Motor neuron (in vitro differentiated cells): ENCODE measurements at places on chromosomes 1 and 21.

- no peak for ATAC-seq
These were observed 208.3 kb downstream of the ZC3H11B start for GRCh38 chr1:219404629-219405028.

- no peak for ATAC-seq
These were observed 290.5 kb downstream of the VAV3 start for GRCh38 chr1:107674486-107674885.

GRCh38 chr1:16321176-16321867 is 31.0 kb downstream of the FBXO42 start:
- no peak for ATAC-seq

DNA sequence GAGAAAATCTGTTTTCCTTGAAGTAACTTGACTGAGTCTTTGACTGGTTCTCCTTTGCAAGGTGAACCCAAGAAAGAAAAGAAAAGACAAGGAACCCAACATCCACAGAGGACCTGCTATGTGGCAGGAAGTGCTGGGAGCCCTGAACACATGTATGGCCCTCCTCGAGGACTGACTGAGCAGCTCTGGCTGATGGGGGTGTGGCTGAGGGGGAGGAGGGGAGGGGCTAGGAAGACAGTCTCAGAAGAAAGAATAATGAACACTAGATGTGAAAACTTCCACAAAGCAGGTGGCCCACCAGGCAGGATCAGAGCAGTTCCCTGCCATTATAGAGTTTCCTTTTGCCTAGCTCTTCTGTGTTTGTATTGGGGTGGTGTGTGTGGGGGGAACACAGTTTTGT is 26.1 kb downstream of the NENF start:
- ATAC-seq: no peak

DNA sequence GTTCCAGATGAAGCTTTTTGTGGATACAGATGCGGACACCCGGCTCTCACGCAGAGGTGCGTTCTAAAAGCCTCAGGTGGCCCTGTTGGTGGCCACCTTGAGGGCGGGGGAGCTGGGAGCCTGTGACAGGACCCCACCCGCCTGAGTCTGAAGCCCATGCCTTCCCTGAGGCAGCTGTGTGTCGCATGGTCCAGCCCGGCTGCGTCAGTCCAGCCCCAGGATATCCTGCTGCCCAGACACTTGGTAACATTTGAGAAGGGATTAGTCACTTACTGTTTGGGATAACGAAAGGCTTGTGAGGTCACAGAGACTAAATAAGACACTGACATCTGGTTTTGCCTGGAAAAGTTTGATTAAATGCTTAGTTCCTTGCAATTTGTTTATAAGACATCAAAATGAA is 68.9 kb downstream of the UCK2 start:
- no peak for ATAC-seq

GRCh38 chr1:11286735-11287410 is 13.9 kb downstream of the UBIAD1 start:
- peak; percentile 29 for ATAC-seq

DNA sequence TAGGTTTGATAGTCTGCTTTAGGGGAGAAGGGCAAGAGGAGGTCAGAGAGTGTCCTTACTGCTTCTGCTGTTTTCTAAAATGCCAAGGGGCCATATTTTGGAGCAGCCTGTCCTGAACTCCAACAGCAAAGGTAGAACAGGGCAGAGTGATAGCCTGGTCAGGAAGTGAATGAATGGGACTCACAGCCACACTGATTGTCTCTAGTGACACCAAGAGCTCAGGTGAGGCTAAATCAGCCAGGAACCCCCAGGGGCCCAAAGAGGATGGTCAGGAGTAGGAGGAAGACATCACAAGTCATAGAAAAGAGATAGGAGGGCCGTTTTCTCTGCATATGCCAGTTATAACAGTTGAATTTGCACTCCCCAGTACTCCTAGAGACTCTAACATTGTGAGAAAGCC is 97.4 kb upstream of the DUSP10 start:
- ATAC-seq: no peak

- ATAC-seq: no peak
These were observed 8.5 kb downstream of the CRP start for GRCh38 chr1:159705904-159706256.

GRCh38 chr1:84390226-84390625 is 8.1 kb upstream of the DNASE2B start:
- no peak for ATAC-seq

GRCh38 chr1:205504311-205505075 is at the start of gene CDK18:
CDK18 (plus strand) TSS chr1:205504669; CDS start chr1:205523168, 18,499 bp downstream.
- ATAC-seq: peak; percentile 83

GRCh38 chr1:172001288-172001687 is 160.0 kb downstream of the DNM3 start:
- ATAC-seq: peak; percentile 81

- ATAC-seq: no peak
These were observed 10.7 kb upstream of the OR2B11 start for GRCh38 chr1:247468481-247469140.
